ENCODE measurements at places on chromosomes 11 and 22.

DNA sequence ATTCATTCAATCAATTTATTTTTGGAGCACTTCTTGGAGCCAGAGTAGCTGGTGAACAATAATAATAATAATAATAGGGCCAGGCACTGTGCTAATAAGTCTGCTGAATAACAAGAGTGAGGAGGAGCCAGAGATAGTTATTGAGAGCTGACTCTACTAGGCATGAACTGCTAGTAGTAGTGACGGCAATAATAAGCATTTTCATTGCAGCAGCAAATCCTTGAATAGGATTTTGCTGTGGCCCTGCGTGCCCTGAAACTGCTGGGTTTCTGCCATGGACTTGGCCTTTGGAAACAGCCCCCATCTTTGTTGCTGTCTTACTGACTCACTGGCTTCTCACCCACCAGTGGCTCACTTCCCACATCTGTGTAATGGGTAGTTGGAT is 545.9 kb downstream of the MIAT start:
- no peak for DNase-seq

DNA sequence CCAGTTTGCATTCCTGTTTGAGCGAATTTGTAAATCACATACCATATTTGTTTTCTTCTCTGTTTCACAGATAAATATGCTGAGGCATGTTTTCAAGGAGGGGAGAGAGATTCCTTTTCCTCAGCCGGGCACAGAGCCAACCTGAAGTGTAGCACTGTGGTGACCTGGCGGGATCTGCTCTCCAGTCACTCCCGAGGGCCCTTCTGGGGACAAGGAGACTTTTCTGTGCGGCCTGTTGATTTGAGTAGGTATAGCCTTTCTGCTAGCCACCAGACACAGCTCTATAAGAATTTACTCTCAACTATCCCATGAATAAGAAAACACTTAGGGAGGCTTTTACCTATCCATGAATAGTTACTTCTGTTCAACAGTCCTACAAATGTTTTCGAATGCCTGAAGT is 63.5 kb upstream of the FDX1 start:
- DNase-seq = peak; percentile 31

GRCh38 chr11:93817426-93818348 is 32.7 kb downstream of the VSTM5 start:
- DNase-seq = no peak

DNA sequence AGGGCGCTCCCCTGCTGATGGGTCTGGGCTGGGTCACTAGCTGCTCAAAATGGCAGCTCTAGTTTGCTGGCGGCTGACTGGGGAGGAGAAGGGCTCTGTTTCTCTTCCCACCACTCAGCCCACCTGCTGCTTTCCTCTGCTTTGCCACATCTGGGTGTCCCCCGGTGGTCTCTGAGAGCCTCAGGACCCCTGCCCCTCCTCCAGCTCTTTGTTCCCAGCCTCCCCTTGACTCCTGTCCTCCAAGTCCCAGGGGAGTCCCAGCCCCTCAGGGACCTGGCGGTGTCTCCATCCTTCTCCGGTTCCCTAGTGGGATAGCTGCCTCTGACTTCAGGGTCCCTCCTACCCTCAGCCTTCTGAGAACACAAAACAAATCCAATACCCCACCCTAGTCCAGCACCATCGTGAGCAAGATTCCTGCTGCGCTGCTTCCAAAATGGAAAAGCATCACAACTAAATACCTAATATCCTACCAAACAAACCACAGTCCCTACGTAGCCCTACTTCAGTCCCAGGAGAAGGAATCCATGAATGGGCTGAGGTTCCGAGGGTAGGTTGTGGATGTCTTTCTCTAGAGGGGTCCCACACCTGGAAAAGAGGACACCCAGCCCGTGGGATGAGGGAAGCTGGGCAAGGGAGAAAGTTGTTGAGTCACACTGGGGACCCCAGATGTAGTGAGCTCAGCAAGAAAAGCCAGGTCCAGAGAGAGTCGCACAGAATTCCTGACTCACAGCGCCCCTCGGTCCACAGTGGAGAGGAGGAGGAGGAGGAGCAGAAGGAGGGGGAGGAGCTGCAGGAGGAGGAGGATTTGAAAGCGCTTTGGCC is 45.0 kb upstream of the NNMT start:
- no peak for DNase-seq

- no peak for DNase-seq
Observed at GRCh38 chr11:115652496-115652895, 148.3 kb upstream of the CADM1 start.

- no peak for DNase-seq
Observed at GRCh38 chr11:96073536-96073935, 149.6 kb upstream of the MTMR2 start.

GRCh38 chr11:82765466-82766034 is 31.9 kb upstream of the FAM181B start:
- DNase-seq = no peak
